Subcutaneous preadipocyte (primary cell): ENCODE measurements at places on chromosomes 12 and 14. TPM values are rescaled to one million over a fixed set of nuclear protein-coding genes. Genes with fewer than 3 reads are reported as not detected.

The LHX5 gene
- not detected in 2 replicates for total RNA-seq

The DEGS2 gene
- under 0.01 TPM in 1 of 2 replicates, not detected in the other for total RNA-seq

The NANOG gene
- total RNA-seq = not detected in 2 replicates

The HCAR1 gene
- total RNA-seq = 1.1 and 2.2 TPM in 2 replicates

The LRP6 gene
- total RNA-seq = 18.7 and 35.0 TPM in 2 replicates

The PIK3C2G gene
- total RNA-seq = not detected in 2 replicates

The PLCZ1 gene
- total RNA-seq = 0.39 TPM in 1 of 2 replicates, not detected in the other

The TMBIM4 gene
- total RNA-seq = 56.3 and 75.0 TPM in 2 replicates

The RAB3IP gene
- total RNA-seq = 4.0 and 4.9 TPM in 2 replicates

The CLEC4D gene
- total RNA-seq = not detected in 2 replicates

The MANSC1 gene
- total RNA-seq = 2.2 and 3.3 TPM in 2 replicates

The GPX2 gene
- total RNA-seq = not detected in 2 replicates

The SERPINA12 gene
- total RNA-seq = not detected in 2 replicates

The JPH4 gene
- total RNA-seq = not detected in 2 replicates

The IL31 gene
- total RNA-seq = not detected in 2 replicates

The PLA2G1B gene
- total RNA-seq = not detected in 2 replicates

The DDN gene
- total RNA-seq = under 0.01 TPM in 2 replicates

The AKT1 gene
- 158 and 182 TPM in 2 replicates for total RNA-seq

The LRRK2 gene
- total RNA-seq = 4.1 and 4.8 TPM in 2 replicates

The OAS1 gene
- 2.5 and 4.4 TPM in 2 replicates for total RNA-seq

The IFNG-AS1 gene
- not detected in 2 replicates for total RNA-seq

The PRORP gene
- total RNA-seq = 27.9 and 31.1 TPM in 2 replicates

The RPS6KA5 gene
- total RNA-seq = 0.37 and 0.78 TPM in 2 replicates
